GM18507 (cell line): ENCODE measurements at places on chromosomes 6 and 20.
A peak's percentile ranks its signal among the peaks of the same experiment; 100 is the strongest.

GRCh38 chr6:127118298-127119101 is at the start of gene RSPO3:
RSPO3 (plus strand) TSS chr6:127118671; CDS start chr6:127119193, 522 bp downstream.
- no peak for DNase-seq

DNA sequence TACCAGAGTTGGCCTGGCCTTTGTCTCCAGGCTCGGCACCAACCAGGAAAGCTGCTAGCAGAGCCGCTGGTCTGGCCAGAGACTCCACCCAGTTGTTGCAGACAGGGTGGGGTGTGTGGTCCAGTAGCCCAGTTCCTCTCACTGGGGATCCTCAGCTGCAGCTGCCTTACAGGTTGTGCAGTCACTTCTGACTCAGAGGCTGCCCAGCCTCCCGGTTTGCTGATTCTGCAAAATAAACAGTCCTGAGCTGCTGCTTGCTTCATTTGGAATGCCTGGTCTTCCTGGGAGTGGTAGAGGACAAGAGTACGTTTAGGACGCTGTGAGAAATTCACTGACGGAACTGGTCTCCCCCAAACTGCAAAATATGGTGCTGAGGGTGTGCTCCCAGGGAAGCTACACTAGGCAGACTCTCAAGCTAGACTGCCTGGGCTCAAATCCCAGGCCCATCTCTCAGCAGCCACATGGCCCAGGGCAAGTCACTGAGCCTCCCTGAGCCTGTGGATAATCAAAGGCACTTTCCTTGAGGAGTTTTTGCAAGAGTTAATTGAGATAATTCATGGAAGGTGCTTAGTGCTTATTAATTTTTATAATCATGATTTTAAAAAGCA is 246.1 kb downstream of the TFAP2C start:
- no peak for DNase-seq

DNA sequence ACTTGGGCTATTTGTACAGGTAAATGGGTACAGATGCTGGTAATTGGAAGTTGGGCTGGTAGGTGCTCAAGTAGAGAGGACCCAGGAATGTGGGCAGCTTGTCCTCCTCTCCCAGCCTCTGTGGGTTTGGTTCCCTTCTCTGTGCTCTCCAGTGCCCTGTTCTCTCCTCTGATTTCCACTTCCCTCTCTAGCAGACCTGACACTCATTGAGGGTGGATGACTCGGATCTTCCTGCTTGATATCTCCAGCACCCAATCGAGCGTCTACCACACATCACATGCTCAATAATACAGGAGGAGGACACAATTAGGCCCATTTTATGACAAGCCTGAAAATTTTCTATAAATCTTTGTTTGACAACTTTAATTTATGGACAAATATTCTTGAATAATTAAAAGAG is 23.7 kb downstream of the CST1 start:
- no peak for DNase-seq

- no peak for DNase-seq
These were observed 175.9 kb downstream of the CDC5L start for GRCh38 chr6:44563397-44563796.

DNA sequence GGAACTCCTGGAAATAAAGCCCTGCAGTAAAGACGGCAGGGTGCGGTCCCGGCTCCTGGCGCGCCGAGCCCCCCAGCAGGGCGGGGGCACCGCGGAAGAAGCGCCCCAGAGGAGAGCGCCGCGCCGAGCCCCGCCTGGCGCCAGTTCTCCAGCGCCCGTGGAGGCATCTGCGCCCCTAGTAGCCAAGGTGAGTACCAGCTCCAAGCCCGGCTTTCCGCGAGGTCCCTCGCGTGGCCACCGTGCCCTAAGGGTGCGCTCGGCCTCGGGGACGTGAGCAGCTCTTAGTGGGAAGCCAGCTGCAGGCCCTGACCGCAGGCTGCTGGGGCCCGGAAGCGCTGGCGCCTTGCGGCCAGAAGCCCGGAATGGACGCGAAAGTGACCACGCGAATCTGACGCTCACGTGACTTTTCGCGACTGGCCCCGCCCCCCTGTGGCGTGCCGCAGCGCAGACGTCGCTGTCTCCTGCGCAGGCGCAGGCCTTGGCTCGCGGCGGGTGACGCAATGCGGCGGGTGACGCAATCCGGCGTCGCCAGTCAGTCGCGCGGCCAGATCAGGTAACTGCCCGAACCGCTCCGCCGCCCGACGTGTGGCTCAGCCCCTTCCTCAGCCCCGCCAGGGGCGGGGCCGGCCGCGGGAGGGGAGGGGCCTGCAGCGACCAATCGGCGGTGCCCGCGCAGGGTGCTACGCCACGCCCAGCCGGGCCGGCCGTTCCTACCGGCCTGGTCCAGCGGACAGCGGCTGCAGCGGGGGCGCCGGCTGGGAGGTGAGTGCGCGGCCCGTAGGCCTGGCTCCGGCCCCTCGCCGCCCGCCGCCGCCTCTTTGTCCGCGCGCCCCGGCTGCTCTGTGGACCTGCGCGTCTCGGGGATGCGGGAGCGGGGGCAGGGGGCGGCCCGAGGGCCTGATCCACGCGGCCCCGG is at the start of gene GZF1:
GZF1 (plus strand) TSS at position 707 of the 916 bp plus-strand sequence. CDS start 2,202 bp downstream, outside the sequence.
- DNase-seq, result peak; percentile 90

- peak; percentile 33 for DNase-seq
These were observed 299.1 kb upstream of the PRDM1 start for GRCh38 chr6:105786890-105787655.

- DNase-seq, result no peak
These were observed 80.2 kb downstream of the CAP2 start for GRCh38 chr6:17473554-17473953.

DNA sequence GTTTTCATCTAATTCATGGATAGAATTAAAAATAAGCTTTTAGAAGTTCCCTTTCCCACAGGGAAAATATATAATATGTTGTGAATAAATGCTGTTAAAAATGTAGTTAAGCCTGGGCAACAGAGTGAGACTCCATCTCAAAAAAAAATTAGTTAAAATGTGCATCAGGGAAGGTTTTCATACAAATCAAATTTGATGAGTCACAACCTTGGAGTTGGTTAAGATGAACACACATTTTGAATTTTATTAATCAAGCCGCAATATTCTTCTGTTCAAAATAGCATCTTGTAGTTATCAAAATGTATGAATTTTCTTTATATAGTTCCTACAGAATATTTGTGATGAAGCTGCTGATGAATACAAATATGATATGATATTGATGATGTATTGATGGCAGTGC is 30.9 kb upstream of the SERPINB9 start:
- DNase-seq, result no peak
